ENCODE measurements at places on chromosomes 2 and 18. TPM values are rescaled to one million over a fixed set of nuclear protein-coding genes. Genes with fewer than 3 reads are reported as not detected.

- no peak for DNase-seq
Measured at GRCh38 chr2:50724837-50725236, 307.1 kb downstream of the NRXN1 start.

DNA sequence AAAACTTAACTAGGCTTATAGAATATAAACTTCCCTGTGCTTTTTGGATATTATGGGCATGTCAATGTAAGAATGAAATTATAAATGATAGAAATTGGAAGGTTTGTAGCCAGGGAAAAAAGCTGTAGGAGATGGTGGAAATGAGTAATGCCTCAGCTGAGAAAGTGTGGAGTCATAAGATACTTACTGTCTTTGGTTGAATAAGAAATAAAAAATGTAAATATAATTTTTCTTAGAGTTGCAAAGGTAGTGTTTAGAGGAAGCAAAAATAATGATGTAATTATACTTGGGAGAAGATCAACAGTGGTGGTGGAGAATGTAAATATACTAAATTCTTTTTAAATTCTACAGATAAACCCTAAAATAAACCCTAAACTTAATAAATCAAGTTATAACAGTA, 26.2 kb upstream of the RND3 start:
- DNase-seq: no peak

GRCh38 chr2:209334188-209335017, 89.4 kb upstream of the MAP2 start:
- peak; percentile 34 for DNase-seq

The CTLA4 gene
- not detected for total RNA-seq

DNA sequence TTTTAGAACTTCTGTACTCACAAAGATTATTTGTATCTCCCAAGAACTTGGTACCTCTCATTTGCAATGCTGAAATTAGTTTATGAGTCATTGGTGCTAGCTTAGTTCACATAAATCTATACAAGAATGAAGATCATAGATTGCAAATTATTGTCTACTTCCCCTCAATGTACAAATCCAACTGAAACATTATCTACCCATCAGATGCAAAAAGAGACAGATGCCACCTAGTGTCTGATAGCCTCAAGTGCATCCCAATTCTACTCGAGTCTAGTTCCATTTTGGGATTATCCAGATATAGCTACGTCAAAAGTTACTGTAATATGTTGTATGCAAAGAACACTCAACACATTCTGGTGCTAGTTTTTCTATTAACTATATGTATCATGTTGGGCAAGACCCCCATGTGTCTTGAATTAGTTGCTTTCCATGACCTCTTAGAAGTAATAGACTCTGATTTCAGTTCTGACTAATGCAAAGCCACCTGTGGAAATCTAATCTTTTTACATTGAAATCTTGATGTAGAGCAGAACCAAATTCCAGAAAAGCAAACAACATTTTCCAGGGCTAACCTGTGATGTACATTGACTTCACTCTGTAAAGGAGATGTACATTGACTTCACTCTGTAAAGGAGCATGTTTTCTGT, 210.0 kb downstream of the RBM43 start:
- DNase-seq: peak; percentile 6

The MYOM1 gene
- total RNA-seq: 0.05 TPM

DNA sequence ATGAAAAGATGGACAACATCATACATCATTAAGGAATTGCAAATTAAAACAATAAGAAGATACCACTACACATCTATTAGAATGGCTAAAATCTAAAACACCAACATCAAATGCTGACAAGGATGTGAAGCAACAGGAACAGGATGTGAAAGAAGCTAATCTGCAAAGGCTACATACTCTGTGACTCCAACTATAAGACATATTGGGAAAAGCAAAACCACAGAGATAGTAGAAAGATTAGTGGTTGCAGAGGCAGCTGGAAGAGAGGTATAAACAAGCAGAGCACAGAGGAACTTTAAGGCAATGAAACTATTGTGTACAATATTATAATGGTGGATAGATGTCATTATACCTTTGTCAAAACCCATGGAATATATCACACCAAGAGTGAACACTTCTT, 393.7 kb upstream of the RAB6C start:
- no peak for DNase-seq

GRCh38 chr18:74804677-74805076, 207.0 kb downstream of the ZNF407 start:
- no peak for DNase-seq

Data from MG63 (cell line).